ENCODE measurements at places on chromosomes 5 and 9. TPM values are rescaled to one million over a fixed set of nuclear protein-coding genes. Genes with fewer than 3 reads are reported as not detected.

GRCh38 chr5:10583663-10584572 lies 20.0 kb downstream of the ANKRD33B start:
- peaks cover 24% of the 10 kb centered on the region for H3K27me3 ChIP-seq
- H3K36me3 ChIP-seq, result peaks cover 2% of the 10 kb centered on the region
- peaks cover 54% of the 10 kb centered on the region for H3K4me1 ChIP-seq

OBP2B gene
- not detected for total RNA-seq

IL4 gene
- 1.5 TPM for total RNA-seq

SPIN1 gene
- 28.2 TPM for total RNA-seq

GRCh38 chr5:83118976-83119375 lies 41.6 kb downstream of the XRCC4 start:
- no peaks in the 10 kb centered on the region for H3K4me1 ChIP-seq
- no peak for DNase-seq
- peaks cover 12% of the 10 kb centered on the region for H3K36me3 ChIP-seq
- H3K4me3 ChIP-seq, result no peak overlapping the region
- H3K27me3 ChIP-seq, result no peaks in the 10 kb centered on the region

DIPK1B gene
- 0.67 TPM for total RNA-seq

ALDH1A1 gene
- not detected for total RNA-seq

- H3K27ac ChIP-seq, result no peak overlapping the region
- no peaks in the 10 kb centered on the region for H3K4me1 ChIP-seq
- DNase-seq, result no peak
- no peaks in the 10 kb centered on the region for H3K27me3 ChIP-seq
Observed at GRCh38 chr5:51632027-51632426, 248.8 kb downstream of the ISL1 start.

DNA sequence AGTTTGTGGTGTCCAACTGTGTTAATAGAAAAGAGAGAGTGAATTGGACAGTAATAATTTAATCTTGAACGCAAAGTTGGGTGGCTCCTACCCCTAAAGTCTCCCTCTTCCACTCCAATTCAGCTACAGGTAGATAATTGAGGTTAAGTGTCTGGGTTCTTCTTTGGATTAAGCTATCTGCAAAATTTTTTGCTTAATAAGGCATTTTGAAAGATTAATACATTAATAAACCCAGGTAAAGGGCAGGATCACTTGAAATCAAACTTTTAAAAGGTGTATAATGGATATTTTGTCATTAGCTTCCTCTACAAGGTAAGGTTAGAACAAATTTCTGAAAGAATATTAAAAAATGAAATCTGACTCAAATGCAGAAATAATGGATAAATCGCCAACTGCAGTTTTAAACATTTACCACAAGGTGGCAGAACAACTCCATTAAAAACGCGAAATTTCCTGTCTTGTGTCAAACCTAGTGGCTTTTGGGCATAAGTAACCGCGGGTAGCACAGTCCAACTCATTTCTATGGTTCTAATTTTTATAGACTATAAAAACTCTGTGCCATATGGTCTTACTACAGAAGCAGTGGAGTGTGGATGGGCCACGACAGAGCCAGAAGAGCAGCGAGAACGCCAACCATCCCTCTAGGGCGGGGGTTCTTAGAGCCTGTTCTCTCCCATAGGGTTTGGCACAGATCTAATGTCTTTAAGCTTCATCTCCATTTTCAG lies 276.5 kb downstream of the ARHGEF28 start:
- H3K27me3 ChIP-seq, result peaks cover 49% of the 10 kb centered on the region
- H3K4me1 ChIP-seq, result peaks cover 17% of the 10 kb centered on the region
- no peak overlapping the region for H3K27ac ChIP-seq
- no peaks in the 10 kb centered on the region for H3K36me3 ChIP-seq

GRCh38 chr5:168172760-168173223 lies 118.7 kb upstream of the WWC1 start:
- H3K4me3 ChIP-seq, result no peak overlapping the region
- no peaks in the 10 kb centered on the region for H3K27me3 ChIP-seq
- no peak overlapping the region for H3K27ac ChIP-seq

INSL4 gene
- not detected for total RNA-seq

All from activated T-cell treated with anti-CD3 and anti-CD28 coated beads, Interleukin-2, amount 50 U/mL, for 72 hours (primary cell).